Panc1 (cell line): ENCODE measurements at places on chromosomes 5 and 9. TPM values are rescaled to one million over a fixed set of nuclear protein-coding genes. Genes with fewer than 3 reads are reported as not detected.

Gene KIF24
- total RNA-seq = 7.2 TPM

- DNase-seq = no peak
Measured at GRCh38 chr5:68274847-68275651, 59.5 kb downstream of the PIK3R1 start.

Gene ABO
- total RNA-seq = 0.10 TPM

DNA sequence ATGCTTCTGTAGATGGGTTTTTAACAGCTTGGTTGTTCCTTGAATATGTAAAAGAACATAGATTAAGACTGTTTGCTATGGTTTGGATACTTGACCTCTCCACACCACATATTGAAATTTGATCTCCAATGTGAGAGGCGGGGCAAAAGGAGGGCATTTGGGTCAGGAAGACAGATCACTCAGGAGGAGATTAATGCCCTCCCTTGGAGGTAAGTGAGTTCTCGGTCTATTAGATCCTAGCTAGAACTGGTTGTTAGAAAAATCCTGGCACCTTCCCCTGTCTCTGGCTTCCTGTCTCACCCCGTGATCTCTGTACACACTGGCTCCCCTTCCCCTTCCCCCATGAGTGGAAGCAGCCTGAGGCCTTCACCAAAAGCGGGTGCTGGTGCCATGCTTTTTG, 281.1 kb upstream of the ANKRD55 start:
- DNase-seq = no peak

GRCh38 chr5:1468629-1469527, 23.6 kb upstream of the SLC6A3 start:
- DNase-seq = no peak

- no peak for DNase-seq
Measured at GRCh38 chr5:23314827-23315226, 192.6 kb upstream of the PRDM9 start.

GRCh38 chr9:88551546-88552137, 16.7 kb downstream of the NXNL2 start:
- DNase-seq = no peak

Gene IL11RA
- 21.6 TPM for total RNA-seq

DNA sequence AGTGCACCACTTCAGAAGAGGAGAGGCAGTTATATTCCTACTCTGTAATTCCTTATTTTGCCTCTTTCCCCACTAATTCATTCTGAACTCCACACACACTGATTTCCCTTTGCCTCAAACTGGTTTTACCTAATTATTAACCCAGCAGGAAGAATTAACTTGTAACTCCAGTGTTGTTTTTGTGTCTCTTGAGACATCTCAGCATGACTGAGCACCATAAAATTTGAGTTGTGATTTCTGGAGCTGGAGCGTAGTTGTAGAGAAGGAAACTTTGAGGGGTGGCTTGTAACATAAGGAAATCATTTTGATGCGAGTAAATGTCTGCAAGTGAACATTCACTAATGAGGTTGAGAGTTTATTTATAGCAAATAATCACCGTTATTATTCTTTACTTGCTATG, 265.2 kb downstream of the TMEM38B start:
- no peak for DNase-seq

Gene NUTM2F
- total RNA-seq = not detected
